DMS153 (cell line): ENCODE measurements at places on chromosomes 1 and 21.

- no peak for DNase-seq
Measured at GRCh38 chr1:230174041-230174440, 107.0 kb downstream of the GALNT2 start.

DNA sequence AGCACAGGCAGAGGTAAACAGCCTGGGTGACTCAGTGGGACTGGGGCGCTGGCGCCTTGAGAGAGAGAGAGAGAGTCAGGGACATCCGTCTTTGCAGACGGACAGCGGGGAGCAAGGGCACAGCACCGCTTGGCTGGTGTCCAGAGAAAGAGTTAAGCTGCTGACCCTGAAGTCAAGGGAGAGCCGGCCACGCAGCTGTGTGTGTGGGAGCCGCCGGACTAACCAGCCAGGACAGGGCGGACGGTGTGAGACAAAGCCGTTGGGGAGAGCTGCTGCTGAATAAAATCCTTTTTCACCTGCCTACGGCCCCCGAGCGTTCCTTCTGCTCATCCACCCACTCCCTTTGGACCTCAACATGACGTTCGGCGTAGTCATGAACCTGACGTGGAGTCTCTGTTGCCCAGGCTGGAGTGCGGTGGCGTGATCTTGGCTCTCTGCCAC lies 14.5 kb downstream of the CFAP74 start:
- DNase-seq: peak; percentile 45

GRCh38 chr21:39103689-39104088 lies 79.6 kb downstream of the PSMG1 start:
- no peak for DNase-seq

GRCh38 chr21:36347962-36348328 lies 27.9 kb downstream of the MORC3 start:
- DNase-seq: no peak

DNA sequence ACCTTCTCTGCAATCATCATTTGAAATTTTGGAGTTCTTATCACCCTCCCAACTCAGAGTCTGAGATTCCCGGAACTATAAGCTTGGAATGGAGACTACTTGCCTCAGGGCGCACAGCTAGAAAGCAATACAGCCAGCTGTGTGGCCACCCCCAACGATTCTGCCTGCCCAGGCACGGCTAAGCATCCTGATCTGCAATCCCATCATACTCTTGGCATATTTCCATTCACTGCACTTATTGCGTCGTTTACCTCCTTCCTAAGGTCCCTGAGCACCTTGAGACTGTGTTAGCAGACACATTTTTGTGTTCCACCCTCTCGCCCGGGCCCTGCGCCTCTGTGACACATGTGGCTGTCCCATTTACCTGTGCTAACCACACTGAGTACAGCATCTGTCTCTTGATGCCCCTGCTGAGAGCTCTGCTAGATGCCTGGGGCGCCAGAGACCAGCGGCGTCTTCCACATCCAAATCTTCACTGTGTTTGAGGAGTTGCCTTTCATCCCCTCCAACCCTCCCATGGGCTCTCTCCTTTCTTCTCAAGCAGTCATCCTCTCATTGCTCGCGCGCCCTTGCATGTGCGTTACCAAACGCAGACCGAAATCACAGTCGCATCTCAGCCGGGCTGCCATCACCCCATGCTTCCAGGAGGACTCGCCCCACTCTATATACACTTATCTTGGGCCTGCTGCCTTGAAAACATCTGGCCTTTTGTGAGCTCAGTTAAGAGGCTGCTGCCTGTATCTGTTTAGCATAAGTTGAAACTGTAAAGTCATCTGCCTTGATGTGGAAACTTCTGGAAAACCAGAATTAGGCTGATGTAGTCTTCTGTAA lies 3.5 kb upstream of the CLDN19 start:
- no peak for DNase-seq

DNA sequence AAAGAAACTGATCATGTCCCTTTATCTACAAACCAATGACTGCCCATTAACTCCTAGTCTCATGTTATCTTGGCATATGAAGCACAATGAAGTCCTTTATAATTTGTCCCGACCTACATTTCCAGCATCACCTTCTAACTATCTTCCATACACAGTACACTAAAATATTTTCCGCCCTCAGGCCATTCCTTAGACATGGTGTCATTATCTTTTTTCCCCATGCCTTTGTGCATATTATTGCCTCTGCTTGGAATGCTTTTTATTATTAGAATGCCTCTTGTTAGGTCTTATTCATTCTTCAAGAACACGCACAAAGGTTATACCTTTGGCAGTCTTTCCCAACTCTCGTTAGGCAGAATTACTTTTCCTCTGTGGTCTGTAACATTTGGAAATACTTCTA lies 39.6 kb downstream of the ATG4C start:
- no peak for DNase-seq

DNA sequence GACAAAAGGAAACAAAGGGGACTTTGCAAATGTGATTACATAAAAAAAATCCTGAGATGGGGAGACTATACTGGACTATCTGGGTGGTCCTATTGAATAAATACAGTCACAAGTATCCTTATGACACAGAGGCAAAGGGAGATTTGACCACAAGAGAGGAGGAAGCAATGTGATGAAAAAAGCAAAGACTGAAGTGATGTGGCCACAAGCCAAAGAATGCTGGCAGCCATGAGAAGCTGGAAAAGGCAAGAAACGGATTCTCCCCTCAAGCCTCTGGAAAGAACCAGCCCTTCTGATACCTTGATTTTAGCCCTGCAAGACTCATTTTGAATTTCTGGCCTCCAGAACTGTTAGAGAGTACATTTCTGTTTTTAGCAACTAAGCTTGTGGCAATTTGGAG lies 36.4 kb downstream of the OLFML2B start:
- no peak for DNase-seq

DNA sequence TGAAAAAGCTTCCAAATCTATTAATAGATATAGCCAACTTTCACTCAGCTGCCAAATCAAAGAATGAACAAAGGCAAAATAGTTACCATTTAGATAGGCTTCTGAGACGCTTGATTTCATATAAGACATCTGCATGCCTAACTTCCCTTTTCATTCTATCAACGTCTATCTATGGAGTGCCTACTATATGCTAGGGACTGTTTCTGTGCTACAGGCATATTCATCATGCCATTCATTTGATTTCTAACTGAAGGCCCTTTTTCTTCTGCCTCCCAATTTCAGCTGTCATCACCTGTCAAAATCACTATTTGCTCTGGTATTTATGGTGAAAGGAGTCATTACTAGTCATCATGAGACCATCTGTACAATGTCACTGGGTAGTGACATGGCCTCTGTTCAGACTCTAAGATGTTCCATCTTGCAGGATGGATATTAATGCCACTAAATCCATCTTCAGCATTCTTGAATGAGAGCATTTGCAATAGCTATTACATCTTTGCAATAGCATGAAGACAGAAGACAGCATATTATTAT lies 4.3 kb upstream of the KRTAP13-1 start:
- DNase-seq: no peak

- DNase-seq: no peak
Measured at GRCh38 chr1:42259059-42259738, 75.8 kb downstream of the FOXJ3 start.

- peak; percentile 82 for DNase-seq
Measured at GRCh38 chr1:6473974-6474814, 8.2 kb upstream of the TNFRSF25 start.

GRCh38 chr1:226704169-226704937 lies 34.7 kb downstream of the ITPKB start:
- DNase-seq: no peak

- DNase-seq: no peak
Measured at GRCh38 chr1:158422212-158422611, 3.8 kb downstream of the OR10K2 start.

DNA sequence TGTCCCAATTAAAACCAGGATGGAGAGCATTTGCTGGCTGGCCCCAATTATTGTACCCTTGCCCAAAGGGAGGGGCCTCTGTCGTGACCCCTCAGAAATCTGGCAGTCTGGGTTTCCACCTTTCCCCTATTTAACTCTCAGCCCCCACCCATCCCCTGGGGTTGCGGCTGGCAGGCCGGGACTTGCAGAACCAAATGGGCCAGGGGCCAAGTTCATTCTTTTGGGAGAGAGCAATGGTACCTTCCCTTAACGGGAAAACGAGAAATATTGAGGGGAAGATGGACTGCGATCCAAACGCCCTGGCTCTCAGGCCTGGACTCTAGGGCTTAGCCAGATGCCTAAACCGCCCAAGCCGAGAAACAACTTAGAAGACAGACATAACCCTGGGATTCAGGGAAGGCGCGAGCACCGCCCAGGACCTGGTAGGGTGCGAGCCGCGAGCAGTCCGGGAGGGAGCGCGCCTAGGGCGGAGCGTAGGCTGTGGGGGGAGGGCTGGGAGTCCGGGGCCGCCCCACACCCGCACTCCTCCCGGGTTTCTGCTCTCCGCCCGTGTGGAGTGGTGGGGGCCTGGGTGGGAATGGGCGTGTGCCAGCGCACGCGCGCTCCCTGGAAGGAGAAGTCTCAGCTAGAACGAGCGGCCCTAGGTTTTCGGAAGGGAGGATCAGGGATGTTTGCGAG lies at the start of gene SLC27A3:
Gene SLC27A3 (plus strand): TSS at position 628 of the 678 bp plus-strand sequence. CDS start 91 bp downstream, outside the sequence.
- DNase-seq: peak; percentile 66

GRCh38 chr1:110210604-110211495 lies 736 bp downstream of the KCNC4 start:
- DNase-seq: no peak
